ENCODE measurements at places on chromosomes 2 and 18.

- no peak for DNase-seq
Measured at GRCh38 chr2:216922175-216922780, 62.4 kb upstream of the TNP1 start.

DNA sequence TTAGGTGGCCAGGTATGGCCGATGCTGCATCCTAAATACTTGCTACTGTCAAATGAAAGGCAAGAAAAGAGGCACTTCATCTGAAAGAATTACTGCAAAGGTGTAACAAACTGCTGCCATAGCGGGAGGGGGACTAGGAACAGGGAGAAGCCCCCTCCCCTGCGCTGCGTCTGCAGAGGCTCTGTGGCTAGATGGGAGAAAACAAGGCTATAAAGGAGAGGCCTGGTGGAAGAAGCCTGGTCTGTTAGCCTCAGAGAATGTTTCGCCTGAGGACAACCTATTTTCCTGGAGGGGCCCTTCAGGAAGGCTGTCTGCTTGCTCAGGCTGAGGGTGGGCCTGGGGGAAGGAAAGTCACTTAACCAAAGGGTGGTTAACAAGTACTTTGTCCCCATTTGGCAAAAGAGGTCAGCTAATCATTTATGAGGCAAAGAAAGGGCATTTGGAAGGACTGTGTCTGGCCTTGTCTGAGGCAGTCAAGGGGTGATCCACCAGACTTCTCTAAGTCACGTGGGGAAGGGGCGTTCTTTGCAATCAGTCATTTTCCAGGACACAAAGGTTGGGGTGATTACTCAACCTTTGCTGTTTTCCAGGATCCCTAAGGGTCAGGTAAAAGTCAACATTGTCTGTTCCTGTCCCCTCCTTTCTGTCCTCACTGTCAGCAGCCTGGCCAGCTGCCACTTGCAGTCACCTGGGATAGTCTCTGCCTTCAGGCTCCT, 103.0 kb upstream of the TMEM200C start:
- DNase-seq: no peak

- no peak for DNase-seq
Measured at GRCh38 chr18:45402485-45403056, 212.7 kb upstream of the SLC14A2 start.

DNA sequence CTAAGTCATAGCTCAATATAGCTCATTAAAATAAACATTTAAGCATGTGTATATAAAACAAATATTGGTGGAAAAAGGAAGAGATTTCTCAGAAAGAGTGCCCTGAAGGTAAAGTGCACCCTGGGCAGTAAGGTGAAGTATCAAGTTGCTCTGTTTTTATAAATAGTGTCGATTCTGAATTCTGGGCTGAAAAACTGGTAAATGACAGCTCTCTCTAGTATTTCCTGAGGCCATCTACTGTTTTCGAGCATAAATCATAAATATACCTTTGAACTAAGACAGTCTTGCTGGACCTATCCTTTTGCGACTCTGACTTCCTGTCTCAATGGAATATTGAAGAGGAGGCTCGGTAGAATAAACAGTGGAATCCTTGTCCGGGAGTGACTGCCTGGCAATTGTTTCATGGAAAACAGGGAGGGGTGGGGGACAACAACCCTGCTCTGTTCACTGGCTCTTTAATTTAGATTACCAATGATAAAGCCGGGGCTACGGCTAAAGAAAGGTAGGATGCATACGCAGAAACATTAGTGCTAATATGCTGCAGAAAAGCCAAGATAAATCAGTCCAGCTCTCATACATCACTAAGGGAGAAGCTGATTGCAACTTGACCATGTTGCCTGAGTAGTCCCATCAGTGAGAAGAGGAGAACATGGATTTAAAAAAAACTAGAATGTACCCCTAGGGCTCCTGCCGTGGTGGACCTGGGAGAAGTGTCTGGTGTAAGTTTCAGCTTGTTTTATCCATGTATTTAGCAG, 124.1 kb downstream of the RAPGEF4 start:
- no peak for DNase-seq

DNA sequence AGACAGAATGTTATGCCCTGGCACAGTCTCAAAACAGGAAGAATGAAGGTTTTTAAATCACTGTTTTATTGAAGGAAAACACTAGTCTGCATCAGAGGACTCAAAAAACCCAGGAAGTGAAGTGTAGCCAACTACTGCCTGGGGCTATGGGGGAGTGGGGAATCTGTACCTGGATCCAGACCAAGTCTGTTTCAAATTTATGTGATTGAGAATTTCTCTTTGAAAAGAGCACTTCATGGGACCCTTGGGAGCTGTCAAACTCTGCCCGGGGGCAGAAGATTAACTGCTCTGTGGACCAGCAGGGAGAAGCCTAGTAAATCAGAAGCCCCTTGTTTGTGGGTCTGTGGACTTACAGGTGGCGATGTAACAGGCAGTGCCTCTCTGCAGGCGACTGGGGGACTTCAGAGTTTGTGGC, 45.3 kb upstream of the TANC1 start:
- no peak for DNase-seq

DNA sequence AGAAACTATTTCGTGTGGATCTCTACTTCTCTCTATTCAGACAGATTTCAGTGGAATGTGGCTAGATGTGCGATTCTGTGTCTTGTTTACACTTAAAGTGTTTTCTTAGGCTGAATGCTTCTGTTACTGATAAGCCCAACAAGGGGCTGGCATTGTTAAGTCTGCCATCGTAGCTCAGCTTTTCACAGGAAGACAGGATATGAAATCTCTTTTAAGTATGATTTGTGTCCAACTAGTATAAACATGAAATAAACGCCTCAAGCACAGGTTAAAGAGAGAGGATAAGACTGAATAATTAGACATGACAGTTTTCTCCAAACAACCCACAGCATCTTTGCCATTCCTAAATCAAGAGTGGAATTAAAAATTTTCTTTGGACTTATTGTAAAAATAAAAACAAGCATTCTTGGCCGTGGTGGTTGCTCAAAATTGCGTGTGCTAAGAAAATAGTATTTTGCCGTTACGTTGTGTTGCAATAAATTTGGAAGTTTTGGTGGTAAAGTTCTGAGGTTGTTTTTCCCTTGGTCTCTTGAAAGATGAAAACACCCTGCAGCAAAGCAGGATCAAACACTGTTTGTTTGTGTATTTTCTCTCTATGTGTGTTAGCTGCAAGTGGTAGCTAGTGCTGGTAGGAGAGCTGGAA, 1.0 kb downstream of the VIT start:
- no peak for DNase-seq

- no peak for DNase-seq
Measured at GRCh38 chr2:5315041-5315440, 377.1 kb upstream of the SOX11 start.

DNA sequence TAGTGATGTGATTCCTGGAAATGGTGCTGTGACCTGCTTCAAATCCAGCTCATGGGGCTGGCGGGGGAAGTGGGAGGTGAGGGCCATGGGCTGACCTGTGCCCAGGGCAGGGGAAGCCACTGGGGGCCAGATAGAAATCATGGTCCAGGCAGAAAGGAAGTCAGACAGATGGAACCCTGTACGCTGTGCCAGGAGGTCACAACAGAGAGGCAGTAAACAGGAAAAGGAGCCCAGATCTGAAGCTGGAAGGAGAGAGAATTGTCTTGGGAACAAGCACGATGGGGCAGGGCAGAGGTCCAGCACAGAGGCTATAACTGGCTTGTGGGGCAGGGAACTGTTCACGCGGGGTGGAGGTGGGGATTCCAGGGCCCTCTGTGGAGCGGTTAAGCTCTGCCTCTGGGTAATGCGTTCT, 76.0 kb downstream of the RNF144A start:
- DNase-seq: no peak

GRCh38 chr2:144950899-144951560, 431.1 kb upstream of the ZEB2 start:
- DNase-seq: no peak

DNA sequence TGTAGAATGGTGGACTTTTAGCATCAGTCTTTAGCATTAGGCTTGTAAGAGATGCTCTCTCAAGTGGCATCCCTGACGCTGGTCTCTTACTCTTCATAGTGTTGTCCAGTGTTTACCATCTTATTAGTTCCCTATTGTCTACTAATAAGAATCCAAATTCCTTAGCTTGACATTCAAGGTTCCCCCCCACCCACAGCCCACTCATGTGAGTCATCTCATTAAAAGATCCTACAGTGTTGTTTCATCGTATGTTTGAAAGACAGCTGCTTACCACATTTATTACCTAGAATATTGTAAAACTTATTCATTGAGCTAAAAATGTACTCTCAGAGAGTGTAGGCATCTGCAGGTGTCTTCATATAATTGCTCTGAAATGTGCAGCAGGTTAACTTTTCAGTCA, 28.5 kb downstream of the EIF5B start:
- no peak for DNase-seq

- no peak for DNase-seq
Measured at GRCh38 chr2:11796190-11797171, 50.0 kb downstream of the LPIN1 start.

- DNase-seq: no peak
Measured at GRCh38 chr2:231364061-231364460, 31.4 kb upstream of the B3GNT7 start.

DNA sequence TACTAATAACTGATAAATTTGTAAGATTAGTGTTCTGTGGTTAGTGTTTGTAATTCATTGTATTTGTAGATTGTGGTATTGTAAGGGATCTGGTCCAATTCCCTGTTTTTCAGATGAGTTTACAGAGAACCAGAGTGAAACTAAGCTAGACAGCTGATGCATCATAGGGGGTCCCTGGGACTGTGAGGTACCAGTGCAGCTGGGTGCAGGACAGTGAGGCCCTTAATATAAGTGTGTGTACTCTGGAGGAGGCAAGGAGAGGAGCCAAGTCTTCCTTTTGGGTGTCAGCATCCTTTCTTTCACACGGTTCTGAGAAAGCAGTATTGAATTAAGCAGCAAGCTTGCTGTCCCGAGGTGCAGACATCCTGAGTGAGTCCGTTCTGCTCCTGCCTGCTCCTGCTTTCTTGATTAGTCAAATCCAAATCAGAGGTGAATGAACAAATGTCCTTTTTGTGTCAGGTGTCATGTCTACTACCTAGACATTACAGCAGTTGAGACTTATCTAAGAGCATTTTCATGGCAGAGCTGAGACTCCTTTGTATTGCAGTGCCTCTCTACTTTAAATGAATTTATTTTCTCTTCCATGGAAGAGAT, 194.9 kb downstream of the MCFD2 start:
- DNase-seq: no peak

- DNase-seq: no peak
Measured at GRCh38 chr2:13056259-13056843, 339.6 kb downstream of the TRIB2 start.

GRCh38 chr2:52886556-52886955, 881.0 kb upstream of the CHAC2 start:
- DNase-seq: no peak

DNA sequence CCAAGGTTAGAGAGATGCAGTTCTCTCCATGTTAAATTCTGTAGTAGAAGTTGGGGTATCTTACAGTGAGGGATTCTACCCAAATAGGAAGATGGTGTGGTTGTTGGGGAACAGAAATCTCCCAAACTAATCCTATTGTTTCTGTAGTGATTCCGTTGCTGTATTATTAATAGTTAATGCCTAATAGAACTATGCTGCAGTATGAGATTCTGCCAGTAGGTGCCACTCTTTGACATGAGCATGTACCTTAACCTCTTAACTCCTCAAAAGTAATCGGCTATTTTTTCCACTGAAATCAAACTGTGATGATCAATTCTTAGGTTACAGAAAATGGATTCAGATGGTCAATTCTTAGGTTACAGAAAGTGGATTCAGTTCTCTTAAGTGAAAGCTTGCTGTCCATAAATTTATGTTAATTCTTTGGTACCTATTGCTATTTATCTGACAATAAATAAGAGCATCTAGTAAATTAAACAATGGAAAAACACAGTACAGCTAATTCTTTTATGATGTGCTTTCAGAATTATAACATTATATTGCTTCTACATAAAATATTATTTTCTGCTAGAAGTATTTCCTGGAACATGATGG, 97.9 kb upstream of the DLX2 start:
- DNase-seq: no peak

- no peak for DNase-seq
Measured at GRCh38 chr2:95530734-95531133, 46.2 kb upstream of the TRIM43B start.

GRCh38 chr2:207472343-207473048, 57.3 kb upstream of the CREB1 start:
- DNase-seq: no peak

- no peak for DNase-seq
Measured at GRCh38 chr2:169732583-169733358, 861 bp upstream of the KLHL23 start.

- no peak for DNase-seq
Measured at GRCh38 chr2:77007686-77008085, 514.5 kb downstream of the LRRTM4 start.

DNA sequence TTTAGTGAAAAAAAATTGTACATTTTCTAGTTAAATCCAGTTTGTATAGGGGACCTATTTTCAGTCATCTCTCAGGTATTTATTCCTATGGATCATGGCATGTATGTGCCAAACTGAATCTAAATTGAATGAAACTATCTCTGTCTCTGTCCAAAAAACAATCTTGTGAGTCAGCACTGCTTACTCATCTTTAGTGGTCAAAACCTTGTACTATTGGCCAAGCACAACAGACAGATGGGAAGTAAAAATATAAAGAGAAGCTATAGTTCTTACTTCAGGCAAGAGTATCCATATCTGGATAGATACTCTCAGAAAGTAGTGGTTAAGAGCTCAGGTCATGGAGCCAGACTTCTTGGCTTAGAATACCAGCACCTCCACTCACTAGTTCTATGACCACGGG, 76.0 kb upstream of the KLHL14 start:
- DNase-seq: no peak

GRCh38 chr2:53527056-53527455, 240.5 kb upstream of the CHAC2 start:
- no peak for DNase-seq

DNA sequence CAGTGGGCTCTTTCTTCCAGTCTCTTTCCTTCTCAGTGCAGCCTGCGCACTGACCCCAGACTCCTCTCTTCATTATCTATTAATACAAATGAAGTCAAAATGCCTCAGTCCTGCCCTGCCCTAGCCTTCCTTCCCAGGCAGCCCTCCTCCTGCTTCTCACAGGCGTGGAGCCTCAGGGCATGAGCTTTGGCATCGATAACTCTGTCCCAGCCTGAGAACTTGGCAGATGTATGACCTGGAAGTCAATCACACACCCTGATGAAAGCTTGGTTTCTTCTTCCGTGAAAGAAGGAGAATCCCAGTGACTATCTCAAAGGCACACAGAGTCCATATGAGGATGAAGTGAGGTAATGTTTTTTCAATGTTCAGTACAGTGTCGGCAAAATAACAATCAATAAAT, 600.7 kb upstream of the ID2 start:
- no peak for DNase-seq
